ENCODE measurements at places on chromosomes 2 and 18. TPM values are rescaled to one million over a fixed set of nuclear protein-coding genes. Genes with fewer than 3 reads are reported as not detected.
A peak's percentile ranks its signal among the peaks of the same experiment; 100 is the strongest.

GRCh38 chr2:201859949-201860348 lies 53.6 kb downstream of the CDK15 start:
- no peak overlapping the region for H3K4me3 ChIP-seq
- H3K4me1 ChIP-seq, result peaks cover 13% of the 10 kb centered on the region
- H3K27me3 ChIP-seq, result no peaks in the 10 kb centered on the region
- no peak for DNase-seq

- DNase-seq, result no peak
- peaks cover 34% of the 10 kb centered on the region for H3K4me1 ChIP-seq
- peak overlapping the region; percentile 88 for H3K27ac ChIP-seq
- no peaks in the 10 kb centered on the region for H3K36me3 ChIP-seq
These were observed 2.2 kb downstream of the NEDD4L start for GRCh38 chr18:58046093-58046793.

DNA sequence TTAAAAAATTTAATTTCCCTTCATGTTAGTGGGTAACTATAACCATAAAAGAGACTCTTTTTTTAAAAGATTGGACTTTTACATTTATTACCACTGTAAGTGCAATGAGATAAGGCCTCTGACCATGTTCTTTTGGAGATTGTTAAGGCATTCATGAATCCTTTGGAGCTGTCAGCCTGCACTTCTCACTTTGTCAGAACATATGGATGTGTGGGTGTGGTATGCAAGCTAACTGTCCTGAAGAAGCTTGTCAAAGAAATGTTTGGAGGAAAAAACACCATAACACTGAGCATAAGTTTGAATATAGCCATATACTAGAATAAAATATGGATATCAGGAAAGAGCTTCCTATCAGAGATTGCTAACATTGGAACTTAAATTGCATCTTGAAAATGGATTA lies 754.1 kb downstream of the DPP10 start:
- H3K27me3 ChIP-seq, result no peaks in the 10 kb centered on the region
- no peak overlapping the region for H3K4me3 ChIP-seq
- no peak for DNase-seq

DNA sequence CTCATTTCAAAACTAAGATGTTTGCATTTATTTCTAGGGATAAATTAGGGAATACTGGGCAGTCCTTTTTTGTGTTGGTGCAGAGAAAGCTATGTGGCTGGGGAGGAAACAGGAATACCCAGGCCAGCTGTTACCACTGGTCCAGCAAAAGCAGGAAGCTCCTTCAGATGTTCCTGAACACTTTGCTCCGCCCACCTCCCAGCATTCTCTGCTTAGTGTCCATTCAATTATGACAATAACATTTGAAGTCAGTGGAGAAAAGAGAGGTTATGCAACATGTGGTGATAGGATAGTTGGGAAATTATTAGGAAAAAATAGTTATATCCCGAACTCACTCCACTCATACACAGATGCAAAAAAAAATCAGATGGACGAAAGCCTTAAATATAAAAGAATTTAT lies 22.1 kb upstream of the ARPC2 start:
- H3K27ac ChIP-seq, result no peak overlapping the region
- no peak overlapping the region for H3K4me3 ChIP-seq
- no peaks in the 10 kb centered on the region for H3K27me3 ChIP-seq
- no peaks in the 10 kb centered on the region for H3K36me3 ChIP-seq
- DNase-seq, result no peak
- peaks cover 17% of the 10 kb centered on the region for H3K4me1 ChIP-seq

- H3K27me3 ChIP-seq, result no peaks in the 10 kb centered on the region
- no peak overlapping the region for H3K4me3 ChIP-seq
These were observed 77.5 kb downstream of the CLHC1 start for GRCh38 chr2:55154525-55155030.

DNA sequence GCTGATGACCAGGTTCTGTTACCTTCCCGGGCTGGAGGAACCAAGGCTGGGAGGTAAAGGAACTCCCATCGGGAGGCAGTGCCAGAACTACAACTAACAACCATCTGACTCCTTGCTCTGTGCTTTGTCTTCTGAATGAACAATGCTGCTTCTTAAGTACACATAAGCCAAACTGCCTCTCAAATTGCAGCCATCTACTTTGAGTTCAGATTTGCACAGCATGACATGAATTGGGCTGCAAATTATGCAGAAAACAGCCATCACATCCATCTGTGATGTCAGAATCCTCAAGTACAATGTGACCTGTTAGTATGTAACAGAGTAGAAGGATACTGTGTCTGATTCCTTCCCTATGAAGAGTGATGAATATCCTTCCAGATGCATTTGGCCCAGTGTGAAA lies 290.6 kb downstream of the ZNF521 start:
- DNase-seq, result no peak
- no peaks in the 10 kb centered on the region for H3K27me3 ChIP-seq
- H3K4me3 ChIP-seq, result no peak overlapping the region
- no peaks in the 10 kb centered on the region for H3K36me3 ChIP-seq
- no peak overlapping the region for H3K27ac ChIP-seq
- H3K4me1 ChIP-seq, result no peaks in the 10 kb centered on the region

DNA sequence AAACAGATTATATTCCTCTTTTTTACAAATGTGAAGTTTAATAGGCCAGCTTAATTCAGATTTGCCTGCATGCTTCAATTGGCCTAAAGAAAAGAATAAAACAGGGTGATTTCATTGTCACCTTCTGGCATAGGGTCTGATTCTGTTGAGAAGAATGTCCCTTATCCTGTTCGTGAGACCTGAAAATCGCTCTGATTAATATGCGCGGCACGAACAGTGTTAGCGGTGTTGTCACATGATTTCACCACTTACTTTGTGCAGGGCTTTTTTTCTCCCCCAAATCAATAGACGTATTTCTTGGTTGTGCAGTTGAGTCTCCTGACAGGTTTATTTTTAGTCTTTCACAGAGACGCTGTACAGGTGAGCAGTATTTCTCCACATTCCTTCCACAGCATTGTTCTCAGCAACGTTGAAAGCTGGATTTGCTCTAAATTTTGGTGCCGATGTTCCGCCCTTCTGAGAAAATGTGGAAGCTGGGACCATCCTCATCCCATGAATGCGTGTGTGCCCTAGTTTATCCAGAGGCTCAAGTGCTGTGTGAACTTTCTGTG lies 81.9 kb downstream of the ITGB1BP1 start:
- peaks cover 12% of the 10 kb centered on the region for H3K4me1 ChIP-seq
- H3K27me3 ChIP-seq, result no peaks in the 10 kb centered on the region
- H3K4me3 ChIP-seq, result no peak overlapping the region
- H3K36me3 ChIP-seq, result no peaks in the 10 kb centered on the region

- H3K27ac ChIP-seq, result no peak overlapping the region
- H3K4me3 ChIP-seq, result no peak overlapping the region
- no peaks in the 10 kb centered on the region for H3K36me3 ChIP-seq
- no peaks in the 10 kb centered on the region for H3K27me3 ChIP-seq
These were observed 15.6 kb downstream of the HPCAL1 start for GRCh38 chr2:10318345-10318744.

GRCh38 chr2:86225581-86225980 lies 26.3 kb downstream of the MRPL35 start:
- H3K4me3 ChIP-seq, result no peak overlapping the region
- H3K36me3 ChIP-seq, result peaks cover 2% of the 10 kb centered on the region
- peak; percentile 92 for DNase-seq
- peaks cover 48% of the 10 kb centered on the region for H3K4me1 ChIP-seq
- peak overlapping the region; percentile 84 for H3K27ac ChIP-seq
- H3K27me3 ChIP-seq, result no peaks in the 10 kb centered on the region

- no peaks in the 10 kb centered on the region for H3K36me3 ChIP-seq
- H3K4me1 ChIP-seq, result no peaks in the 10 kb centered on the region
These were observed 1109.7 kb downstream of the SOCS6 start for GRCh38 chr18:71398531-71398930.

- peaks cover 22% of the 10 kb centered on the region for H3K36me3 ChIP-seq
- no peaks in the 10 kb centered on the region for H3K27me3 ChIP-seq
- no peak for DNase-seq
- peak overlapping the region; percentile 72 for H3K27ac ChIP-seq
These were observed 10.1 kb downstream of the SRSF7 start for GRCh38 chr2:38740851-38741731.

DNA sequence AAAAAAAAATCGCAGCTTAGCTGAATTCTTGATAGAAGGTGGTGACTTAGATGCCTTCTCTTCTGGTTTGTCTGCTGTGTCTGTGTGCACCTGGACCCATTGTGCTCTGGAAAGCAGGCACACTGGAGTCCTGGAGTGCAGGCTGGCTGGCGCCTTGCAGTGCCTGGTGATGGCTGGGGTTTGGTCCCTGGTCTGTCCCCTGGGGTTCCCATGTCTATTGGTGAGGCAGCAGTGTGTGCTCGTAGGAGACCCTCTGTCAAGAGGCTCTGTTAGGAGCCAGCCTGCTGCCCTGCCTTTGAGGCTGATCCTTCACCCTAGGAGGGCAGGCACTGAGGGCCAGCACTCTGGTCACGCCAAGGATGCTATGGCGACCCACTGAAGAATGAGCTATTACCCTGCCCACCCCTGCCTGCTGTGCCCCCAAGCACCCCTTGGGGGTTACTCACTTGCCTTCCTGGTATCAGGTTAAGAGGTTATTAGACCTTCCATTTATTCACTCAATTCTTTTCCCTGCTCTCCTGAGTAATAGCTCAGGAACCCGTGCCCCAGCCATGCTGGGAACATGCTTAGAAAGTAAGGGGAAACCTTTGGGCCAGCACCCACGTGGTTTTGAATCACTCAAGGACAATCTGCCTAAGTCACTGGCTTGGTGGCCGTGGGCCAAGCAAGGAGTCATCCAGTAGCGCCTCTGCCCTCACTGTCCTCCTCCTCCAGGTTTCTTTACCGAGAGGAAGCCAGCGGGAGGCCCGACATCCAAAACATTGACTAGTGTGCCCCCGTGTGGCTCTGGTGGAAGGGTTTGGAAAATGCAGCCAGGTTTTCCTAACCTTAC lies 284.5 kb downstream of the PRKCE start:
- H3K4me1 ChIP-seq, result peaks cover 38% of the 10 kb centered on the region
- H3K36me3 ChIP-seq, result no peaks in the 10 kb centered on the region
- H3K4me3 ChIP-seq, result no peak overlapping the region
- peak overlapping the region; percentile 59 for H3K27ac ChIP-seq
- no peaks in the 10 kb centered on the region for H3K27me3 ChIP-seq

DNA sequence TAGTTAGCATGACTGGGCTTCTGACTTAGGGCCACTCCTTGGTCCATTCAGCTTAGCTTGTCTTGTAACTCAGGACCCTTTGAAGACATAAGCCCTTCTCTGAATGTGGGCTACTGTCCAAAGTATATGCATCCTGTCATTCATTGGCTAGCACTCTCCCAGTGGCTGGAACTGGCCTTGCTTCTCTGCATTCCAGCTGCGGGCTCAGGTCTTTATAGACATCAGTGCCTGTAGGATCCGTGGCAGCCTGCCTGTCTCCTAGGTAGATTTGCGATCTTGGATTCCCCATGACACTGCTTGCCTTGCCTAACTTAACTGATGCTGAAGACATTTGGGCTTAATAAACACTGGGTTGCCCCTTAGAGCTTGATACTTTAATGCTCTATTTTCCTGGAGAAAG lies 170.1 kb downstream of the DCC start:
- no peak for DNase-seq
- H3K27me3 ChIP-seq, result no peaks in the 10 kb centered on the region
- no peaks in the 10 kb centered on the region for H3K4me1 ChIP-seq
- no peaks in the 10 kb centered on the region for H3K36me3 ChIP-seq
- no peak overlapping the region for H3K27ac ChIP-seq

- DNase-seq, result no peak
- H3K27me3 ChIP-seq, result no peaks in the 10 kb centered on the region
- H3K4me1 ChIP-seq, result no peaks in the 10 kb centered on the region
- no peak overlapping the region for H3K4me3 ChIP-seq
- H3K36me3 ChIP-seq, result no peaks in the 10 kb centered on the region
These were observed 11.4 kb upstream of the FABP1 start for GRCh38 chr2:88139203-88139702.

DNA sequence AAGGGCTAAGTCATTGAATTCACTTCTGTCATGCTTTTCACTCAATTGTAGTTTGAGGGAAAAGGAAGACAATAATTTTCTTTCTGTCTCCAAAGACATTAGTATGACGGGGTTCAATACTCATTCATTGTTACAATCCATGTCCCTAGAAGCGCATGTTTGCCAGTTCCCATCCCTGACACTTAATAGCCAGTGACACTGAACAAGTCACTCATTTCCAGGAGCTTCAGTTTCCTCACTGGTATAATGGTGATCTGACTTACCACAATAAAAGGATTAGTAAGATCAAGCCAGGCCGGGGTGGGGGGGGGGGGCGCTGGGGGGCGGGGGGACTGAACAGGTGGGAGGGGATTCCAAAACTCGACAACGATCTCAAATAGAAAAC lies 144.8 kb upstream of the MAP3K20 start:
- H3K27me3 ChIP-seq, result no peaks in the 10 kb centered on the region
- H3K4me3 ChIP-seq, result no peak overlapping the region
- H3K27ac ChIP-seq, result peak overlapping the region; percentile 48
- H3K36me3 ChIP-seq, result no peaks in the 10 kb centered on the region

- DNase-seq, result no peak
- H3K4me3 ChIP-seq, result no peak overlapping the region
- peaks cover 14% of the 10 kb centered on the region for H3K4me1 ChIP-seq
- H3K36me3 ChIP-seq, result no peaks in the 10 kb centered on the region
- no peak overlapping the region for H3K27ac ChIP-seq
- no peaks in the 10 kb centered on the region for H3K27me3 ChIP-seq
These were observed 1.7 kb downstream of the PTRHD1 start for GRCh38 chr2:24791452-24791851.

DNA sequence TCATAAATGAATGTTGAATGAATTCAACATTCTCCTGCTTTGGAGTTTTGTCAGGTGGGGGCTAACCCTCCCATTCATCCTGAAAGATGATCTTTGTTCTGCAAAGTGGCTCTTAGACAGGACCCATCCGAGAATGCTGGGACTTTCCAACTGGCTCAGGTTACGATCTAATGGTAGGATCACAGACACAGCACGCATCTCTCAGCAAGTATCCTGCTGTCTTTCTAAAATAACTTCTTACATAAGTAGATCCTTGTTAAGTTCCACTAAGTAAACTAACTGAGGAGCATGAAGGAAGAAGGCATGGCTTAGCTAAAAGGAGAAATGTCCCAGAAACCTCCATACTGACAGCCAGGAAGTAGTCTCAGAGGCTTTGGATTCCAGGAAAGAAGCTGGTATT lies 23.7 kb downstream of the CYP27A1 start:
- H3K36me3 ChIP-seq, result no peaks in the 10 kb centered on the region
- DNase-seq, result no peak
- peaks cover 18% of the 10 kb centered on the region for H3K4me1 ChIP-seq

- H3K27ac ChIP-seq, result no peak overlapping the region
- H3K4me1 ChIP-seq, result no peaks in the 10 kb centered on the region
- no peaks in the 10 kb centered on the region for H3K36me3 ChIP-seq
These were observed 591.6 kb downstream of the ERBB4 start for GRCh38 chr2:211946960-211947359.

DNA sequence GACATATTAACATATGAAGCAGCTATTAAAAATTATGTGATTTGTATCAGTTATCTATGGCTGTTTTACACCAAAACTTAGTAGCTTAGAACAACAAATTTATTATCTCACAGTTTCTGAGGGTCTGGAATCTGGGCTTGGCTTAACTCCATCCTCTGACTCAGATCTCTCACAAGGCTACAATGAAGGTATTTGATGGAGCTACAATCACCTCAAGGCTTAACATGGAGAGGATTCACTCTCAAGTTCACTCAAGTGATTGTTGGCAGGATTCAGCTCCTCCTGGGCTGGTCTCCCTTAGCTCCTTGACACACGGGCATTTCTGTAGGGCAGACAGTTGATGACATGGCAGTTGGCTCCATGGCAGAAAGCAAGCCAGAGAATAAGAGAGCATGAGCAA lies 133.0 kb upstream of the SLC14A2 start:
- H3K4me3 ChIP-seq, result no peak overlapping the region
- no peaks in the 10 kb centered on the region for H3K36me3 ChIP-seq
- no peak overlapping the region for H3K27ac ChIP-seq
- no peak for DNase-seq
- no peaks in the 10 kb centered on the region for H3K4me1 ChIP-seq

GRCh38 chr18:80145196-80145804 lies 36.2 kb downstream of the ADNP2 start:
- no peaks in the 10 kb centered on the region for H3K27me3 ChIP-seq
- H3K4me1 ChIP-seq, result peaks cover 10% of the 10 kb centered on the region
- no peak for DNase-seq
- no peak overlapping the region for H3K4me3 ChIP-seq

The PLGLB2 gene
- 1.4 TPM for total RNA-seq

The OTOF gene
- total RNA-seq, result not detected

The ASB18 gene
- not detected for total RNA-seq

Data from sigmoid colon (tissue), 7 donors.